ENCODE measurements at places on chromosomes 12 and 14.
A peak's percentile ranks its signal among the peaks of the same experiment; 100 is the strongest.

GRCh38 chr12:62279961-62280360, 19.8 kb downstream of the USP15 start:
- no peak for DNase-seq

GRCh38 chr12:67765776-67766766, 117.5 kb downstream of the DYRK2 start:
- no peak for DNase-seq

GRCh38 chr12:34402228-34402898, 380.1 kb downstream of the ALG10 start:
- DNase-seq, result peak; percentile 1

DNA sequence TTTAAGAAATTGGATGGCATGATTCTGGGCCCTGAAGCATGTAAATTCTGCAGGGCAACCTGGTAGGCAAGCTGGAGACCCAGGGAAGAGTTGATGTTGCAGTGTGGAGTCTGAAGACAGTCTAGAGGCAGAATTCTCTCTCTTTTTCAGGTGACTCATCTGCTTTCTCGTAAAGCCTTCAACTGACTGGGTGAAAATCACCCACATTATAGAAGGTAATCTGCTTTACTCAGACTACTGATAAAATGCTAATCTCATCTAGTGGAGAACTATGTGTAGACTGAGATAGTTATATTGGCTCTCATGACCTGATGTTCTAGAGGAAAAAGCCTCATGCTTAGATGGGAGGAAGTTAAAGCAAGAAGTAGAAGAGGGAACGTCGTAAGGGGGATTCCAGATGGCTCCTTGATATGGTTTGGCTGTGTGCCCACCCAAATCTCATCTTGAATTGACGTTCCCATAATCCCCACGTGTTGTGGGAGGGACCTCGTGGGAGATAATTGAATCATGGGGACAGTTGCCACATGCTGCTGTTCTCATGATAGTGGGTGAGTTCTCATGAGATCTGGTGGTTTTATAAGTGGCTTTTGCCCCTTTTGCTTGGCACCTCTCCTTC, 723.8 kb downstream of the BCL11B start:
- DNase-seq, result peak; percentile 41

DNA sequence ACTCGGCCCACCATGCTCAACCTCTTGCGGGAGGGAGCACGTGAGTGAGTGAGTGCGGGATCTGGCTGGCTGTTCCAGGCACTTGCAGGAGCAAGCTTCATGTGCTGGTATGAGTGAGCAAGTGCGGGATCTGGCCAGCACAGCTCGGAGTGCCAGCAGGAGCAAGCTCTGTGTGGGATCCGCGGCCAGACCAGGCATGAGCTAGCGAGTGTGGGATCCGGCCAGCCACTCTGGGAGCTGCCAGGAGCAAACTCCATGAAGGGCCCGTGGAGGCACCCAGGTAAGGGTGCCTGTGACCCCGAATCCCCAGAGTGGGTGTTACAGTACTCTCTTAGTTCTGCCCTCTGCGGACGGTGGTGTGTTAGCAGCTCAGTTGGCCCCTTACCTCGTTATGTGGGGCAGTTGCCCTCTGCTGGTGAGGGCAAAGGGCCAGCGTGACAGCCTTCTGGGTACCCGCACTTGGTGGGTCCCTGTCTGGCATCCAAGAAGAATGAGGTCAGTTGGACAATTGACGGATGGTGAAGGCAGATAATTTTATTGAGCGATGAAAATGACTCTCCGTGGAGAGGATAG, 38.3 kb downstream of the RAD51B start:
- DNase-seq, result no peak

GRCh38 chr12:114500131-114500530, 94.2 kb upstream of the TBX5 start:
- no peak for DNase-seq

- no peak for DNase-seq
Observed at GRCh38 chr12:12086362-12086761, 15.6 kb downstream of the BCL2L14 start.

- no peak for DNase-seq
Observed at GRCh38 chr14:101538878-101539277, 22.4 kb upstream of the DIO3 start.

DNA sequence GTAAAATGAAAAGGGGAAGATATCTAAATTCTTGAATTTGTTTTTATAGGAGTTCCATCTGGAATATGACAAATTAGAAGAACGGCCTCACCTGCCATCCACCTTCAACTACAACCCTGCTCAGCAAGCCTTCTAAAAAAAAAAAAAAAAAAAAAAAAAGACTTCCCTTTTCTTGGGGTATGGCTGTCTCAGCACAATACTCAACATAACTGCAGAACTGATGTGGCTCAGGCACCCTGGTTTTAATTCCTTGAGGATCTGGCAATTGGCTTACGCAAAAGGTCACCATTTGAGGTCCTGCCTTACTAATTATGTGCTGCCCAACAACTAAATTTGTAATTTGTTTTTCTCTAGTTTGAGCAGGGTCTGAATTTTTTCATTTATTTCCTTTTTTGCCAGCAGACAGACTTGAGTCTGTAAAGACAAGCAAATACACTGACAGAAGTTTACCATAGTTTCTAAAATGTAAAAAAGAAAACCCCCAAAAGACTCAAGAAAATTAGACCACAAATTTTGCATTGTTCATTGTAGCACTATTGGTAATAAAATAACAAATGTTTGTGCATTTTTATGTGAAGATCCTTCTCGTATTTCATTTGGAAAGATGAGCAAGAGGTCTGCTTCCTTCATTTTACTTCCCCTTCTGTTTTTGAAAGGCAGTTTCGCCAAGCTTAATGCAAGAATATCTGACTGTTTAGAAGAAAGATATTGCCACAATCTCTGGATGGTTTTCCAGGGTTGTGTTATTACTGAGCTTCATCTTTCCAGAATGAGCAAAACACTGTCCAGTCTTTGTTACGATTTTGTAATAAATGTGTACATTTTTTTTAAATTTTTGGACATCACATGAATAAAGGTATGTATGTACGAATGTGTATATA, 12.1 kb upstream of the KCNMB4 start:
- no peak for DNase-seq

GRCh38 chr12:25491396-25492325, 61.4 kb downstream of the LMNTD1 start:
- no peak for DNase-seq

GRCh38 chr14:105028251-105028927, 7.5 kb upstream of the CDCA4 start:
- no peak for DNase-seq

DNA sequence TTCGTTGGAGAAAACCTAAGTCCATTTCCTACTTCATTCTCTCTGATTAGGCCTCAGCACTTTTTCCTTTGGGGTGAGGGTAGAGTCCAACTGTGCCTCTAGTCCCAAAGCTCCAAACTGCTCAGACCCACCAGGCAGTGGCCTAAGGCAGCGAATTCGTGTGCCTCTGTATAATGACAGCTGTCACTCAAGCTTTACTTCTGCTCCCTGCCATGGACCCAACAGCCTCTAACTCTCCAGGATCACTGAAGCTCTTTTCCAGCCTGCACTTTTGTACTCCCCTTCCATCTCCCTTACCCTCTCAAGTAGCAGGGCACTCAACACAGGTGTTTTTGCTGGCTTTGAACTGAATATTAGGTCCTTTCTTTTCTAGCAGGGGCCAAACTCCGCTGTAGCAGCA, 14.8 kb upstream of the OR6S1 start:
- no peak for DNase-seq

- DNase-seq, result no peak
Observed at GRCh38 chr12:103422328-103422727, 73.4 kb downstream of the C12orf42 start.

DNA sequence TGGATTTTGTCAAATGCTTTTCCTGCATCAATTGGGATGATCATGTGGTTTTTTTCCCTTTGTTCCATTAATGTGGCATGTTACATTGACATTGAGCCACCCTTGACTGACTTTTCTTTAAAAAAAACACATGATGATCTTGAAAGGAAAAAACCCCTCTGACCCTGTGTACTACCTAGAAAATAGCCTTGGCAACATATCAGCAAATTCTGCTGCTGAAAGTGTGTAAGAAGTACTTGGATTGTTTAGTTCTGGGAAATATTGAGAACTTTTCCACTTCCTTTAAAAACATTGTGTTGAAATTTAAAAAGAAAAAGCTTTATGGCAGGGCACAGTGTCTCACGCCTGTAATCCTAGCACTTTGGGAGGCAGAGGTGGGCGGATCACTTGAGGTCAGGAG, 20.7 kb downstream of the ACACB start:
- no peak for DNase-seq

- DNase-seq, result no peak
Observed at GRCh38 chr12:29738365-29738764, 45.4 kb downstream of the TMTC1 start.

DNA sequence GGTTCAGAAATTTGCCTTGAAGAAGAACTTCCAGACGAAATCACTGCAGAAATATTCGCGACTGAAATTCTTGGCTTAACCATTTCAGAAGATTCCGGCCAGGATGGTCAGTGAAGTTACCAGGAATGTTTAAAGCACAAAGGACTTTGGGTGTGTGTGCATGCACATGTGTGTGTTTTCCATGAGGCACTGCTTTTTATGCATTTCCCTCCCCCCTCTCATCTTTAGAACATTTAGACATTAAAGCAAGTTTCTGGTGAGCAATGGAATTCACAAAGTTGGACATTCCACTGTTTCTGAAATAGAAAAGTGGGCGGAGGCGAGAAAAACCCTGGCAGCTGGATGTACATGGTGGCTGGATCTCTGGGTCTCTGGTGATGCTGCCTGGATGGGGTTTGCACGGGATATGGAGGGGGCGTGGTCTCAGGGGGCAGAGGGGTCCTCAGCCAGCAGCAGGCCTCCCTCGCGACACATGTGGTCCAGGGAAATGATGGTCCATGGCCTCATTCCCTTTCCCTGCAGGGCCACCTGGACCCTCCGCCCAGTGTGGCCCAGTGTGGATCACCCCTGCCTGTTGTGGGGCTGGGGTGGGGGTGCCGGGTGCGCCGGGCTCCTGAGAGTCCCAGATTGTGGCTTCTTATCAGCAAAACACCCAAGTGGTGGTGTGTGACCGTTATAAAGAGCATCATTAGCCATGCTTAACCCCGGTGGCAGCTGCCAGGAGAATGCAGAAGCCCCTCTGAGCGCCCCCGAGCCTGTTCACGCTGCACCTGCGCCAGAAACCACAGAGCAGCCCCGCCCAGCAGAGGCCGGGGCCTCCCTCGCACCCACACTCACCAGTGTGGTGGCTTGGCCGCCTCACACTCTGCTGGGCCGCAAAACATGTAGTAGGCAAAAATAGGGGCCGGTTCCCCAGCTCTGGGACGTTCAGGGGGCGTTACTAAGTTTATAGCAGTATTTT, 17.8 kb upstream of the BCL7A start:
- no peak for DNase-seq

GRCh38 chr12:9864913-9865675, 4.1 kb downstream of the CLEC2B start:
- no peak for DNase-seq

- no peak for DNase-seq
Observed at GRCh38 chr14:23660290-23661226, 24.4 kb downstream of the DHRS2 start.

- DNase-seq, result no peak
Observed at GRCh38 chr12:117564881-117565280, 203.5 kb upstream of the NOS1 start.

DNA sequence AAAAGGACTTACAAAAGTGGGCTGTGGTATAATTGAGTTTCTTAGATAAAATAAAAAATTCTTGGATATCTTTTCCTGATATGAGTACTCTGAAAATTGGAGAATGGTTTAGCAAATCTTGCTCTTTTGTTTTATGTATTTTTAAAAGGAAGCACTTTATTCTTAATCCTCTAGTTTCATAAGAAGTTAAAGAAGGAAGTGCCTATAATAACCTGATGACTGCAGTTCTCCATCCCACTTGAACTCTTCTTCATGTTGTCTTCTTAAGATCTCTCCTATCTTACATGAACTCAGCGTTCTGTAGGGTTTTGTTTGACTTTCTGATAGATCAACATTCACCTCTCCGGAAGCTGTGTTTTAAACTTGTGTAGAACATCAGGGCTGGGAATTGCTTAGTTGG, 271.0 kb downstream of the ERC1 start:
- DNase-seq, result no peak

DNA sequence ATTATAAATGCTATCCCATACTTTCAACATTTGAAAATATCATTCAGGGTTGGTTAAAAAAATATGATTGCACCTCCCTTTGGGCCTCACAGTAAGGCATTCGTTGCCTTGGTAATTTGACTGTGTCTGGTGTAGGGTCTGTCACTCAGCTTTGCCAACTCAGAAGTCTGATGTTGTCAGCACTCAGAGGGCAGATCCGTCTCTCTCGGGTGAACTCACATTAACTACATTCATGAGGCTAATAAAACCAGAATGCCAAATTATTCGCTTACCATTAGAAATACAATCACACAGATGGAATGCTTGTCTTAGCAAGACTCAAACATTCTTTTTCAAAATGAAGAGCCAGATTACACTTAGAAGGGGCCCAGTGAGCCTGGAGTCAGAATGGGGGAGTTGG, 53.0 kb downstream of the NPAS3 start:
- DNase-seq, result no peak

GRCh38 chr12:54195737-54196347, 7.1 kb upstream of the SMUG1 start:
- no peak for DNase-seq

- DNase-seq, result no peak
Observed at GRCh38 chr14:23984891-23985602, 3.7 kb upstream of the DHRS4L2 start.

DNA sequence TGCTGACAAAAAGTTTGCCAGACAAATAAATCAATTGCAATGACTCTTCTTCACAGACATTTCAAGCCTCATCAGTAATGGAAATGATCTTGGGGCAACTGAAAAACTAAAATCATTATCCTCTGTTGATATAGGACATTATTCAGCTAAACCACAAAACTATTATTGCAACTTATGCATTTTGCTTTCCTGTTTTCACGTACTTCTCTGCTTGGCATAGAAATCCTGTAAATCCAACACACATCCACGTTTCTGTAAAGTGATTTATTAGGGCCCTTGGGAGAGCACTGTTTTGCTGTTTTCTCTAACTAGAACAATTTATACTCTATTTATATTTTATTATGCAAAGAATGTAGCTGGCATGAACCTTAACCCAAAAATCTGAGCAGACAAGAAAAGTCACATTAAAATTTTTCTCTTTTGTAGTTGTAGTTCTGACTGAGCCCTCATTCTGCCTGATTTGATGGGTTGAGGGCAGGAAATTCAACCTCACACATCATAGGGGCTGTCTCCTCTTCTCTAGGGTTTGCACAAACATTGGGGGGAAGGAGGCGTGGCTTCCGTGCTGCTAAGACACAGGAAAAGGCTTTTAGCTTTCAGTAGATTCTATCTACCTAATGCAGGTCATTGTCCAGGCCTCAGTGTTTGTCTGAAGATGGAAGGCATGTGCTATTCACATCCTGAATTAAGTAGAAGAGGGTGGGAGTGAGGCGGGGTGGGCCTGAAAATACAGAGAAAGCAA, 11.5 kb upstream of the NUP107 start:
- peak; percentile 42 for DNase-seq

DNA sequence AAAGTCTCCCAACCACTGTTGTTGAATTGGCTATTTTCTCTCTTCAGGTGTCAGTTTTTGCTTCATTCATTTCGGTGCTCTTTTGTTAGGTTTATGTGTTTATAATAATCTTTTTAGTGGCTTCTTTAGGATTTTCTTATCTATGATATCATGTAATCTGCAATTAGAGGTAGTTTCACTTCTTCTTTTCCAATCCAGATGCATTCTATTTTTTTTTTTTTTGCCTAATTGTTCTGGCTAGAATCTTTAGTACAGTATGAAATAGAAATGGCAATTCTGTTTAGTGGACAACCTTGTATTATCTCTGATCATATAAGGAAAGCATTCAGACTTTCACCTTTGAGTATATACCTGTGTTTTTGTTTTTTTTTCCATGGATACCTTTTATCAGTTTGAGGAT, 17.4 kb downstream of the CNOT2 start:
- no peak for DNase-seq
